Left lung (tissue), 14 donors: ENCODE measurements at places on chromosomes 6 and 20. TPM values are rescaled to one million over a fixed set of nuclear protein-coding genes. Genes with fewer than 3 reads are reported as not detected.

ADTRP gene
- 11.4 TPM for total RNA-seq

DSP gene
- total RNA-seq: 29.2 TPM

DNA sequence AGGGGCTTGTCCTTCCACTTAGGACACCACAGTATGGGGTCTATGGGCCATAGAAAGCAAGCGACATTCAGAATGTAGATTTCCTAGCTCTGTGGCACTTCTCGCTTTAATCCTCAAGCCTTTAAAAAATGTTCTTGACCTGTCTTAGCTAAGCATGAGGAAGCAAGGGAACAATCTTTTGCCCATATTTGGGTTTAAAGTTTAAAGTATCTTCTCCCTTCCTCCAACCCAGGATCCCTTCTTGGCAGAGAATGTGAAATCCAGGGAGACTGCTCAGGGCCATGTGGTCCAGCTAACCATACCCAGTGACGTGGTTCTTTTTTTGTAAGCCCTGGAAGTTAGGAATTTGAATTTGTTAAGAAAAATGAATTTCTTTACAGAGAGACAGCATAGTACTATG lies 289.9 kb downstream of the BTBD9 start:
- no peak for DNase-seq

- DNase-seq: no peak
These were observed 17.5 kb downstream of the PPARD start for GRCh38 chr6:35359744-35360348.

DNA sequence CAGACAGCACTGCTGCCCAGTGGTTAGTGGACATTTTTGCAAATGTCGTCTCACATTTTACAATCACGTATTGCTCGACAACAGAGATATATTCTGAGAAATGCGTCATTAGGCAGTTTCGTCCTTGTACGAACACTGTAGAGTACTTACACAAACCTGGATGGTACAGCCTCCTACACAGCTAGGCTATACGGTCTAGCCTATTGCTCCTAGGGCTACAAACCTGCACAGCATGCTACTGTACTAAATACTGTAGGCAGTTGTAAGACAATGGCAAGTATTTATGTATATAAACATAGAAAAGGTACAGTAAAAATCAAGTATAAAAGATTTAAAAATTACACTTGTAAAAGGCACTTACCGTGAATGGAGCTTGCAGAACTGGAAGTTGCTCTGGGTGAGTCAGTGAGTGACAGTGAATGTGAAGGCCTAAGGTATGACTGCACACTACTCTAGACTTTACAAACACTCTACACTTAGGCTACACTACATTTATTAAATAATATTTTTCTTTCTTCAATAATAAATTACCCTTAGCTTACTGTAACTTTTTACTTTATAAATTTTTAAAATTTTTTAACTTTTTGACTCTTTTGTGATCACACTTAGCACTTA lies 43.1 kb downstream of the ALDH5A1 start:
- DNase-seq: no peak

GRCh38 chr20:21901470-21902275 lies 196.2 kb downstream of the PAX1 start:
- DNase-seq: no peak

DNA sequence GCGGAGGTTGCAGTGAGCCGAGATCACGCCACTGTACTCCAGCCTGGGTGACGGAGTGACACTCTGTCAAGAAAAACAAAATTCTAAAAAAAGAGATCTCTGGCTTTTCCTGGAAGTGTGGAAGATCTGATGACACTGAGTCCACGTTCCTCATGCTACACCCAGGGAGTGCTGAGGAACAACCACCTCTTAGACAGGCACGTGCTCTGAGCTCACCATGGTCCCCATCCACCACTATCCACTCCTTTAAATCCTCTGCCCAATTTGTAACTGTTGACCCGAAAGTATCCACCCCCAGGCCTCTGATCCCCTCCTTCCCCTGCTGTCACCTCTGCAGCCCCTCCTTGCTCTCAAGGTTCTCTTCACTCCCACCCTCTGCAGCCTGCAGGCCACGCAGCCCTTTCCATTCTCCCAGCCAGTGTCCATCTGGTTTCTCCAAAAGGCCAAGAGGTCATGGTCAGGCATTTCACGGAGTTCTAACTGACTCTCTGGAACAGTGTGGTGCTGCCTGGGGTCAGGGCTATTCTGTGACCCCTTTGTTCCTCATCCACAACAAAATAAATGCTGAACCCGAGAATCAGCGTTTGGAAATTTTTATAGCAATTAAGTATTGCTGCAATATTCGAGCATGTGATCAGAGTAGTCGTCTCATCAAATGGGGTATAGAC lies 88.8 kb downstream of the ATP9A start:
- DNase-seq: no peak

GRCh38 chr6:25042984-25043725 lies 107.4 kb upstream of the RIPOR2 start:
- no peak for DNase-seq

DNA sequence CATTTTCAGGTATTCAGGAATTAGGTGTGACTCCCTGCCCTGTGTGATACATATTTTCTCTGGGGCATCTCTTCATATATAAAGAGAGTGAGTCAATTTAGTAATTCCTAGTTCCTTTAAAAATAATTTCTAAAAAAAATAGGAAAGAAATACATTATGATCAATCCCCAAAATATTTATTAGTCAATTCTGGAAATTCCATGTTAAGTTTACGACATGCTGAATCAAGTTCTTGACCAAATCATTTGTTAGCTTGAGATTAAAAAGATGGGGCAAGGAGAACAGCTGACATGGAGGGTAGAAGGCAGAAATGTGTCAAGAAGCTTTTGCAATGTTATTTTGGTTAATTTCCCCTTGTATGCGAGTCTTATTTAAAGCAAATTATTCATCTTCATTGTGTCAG lies 22.7 kb upstream of the PRDM1 start:
- no peak for DNase-seq
